Nephron progenitor cell (in vitro differentiated cells): ENCODE measurements at places on chromosomes 4 and X.

DNA sequence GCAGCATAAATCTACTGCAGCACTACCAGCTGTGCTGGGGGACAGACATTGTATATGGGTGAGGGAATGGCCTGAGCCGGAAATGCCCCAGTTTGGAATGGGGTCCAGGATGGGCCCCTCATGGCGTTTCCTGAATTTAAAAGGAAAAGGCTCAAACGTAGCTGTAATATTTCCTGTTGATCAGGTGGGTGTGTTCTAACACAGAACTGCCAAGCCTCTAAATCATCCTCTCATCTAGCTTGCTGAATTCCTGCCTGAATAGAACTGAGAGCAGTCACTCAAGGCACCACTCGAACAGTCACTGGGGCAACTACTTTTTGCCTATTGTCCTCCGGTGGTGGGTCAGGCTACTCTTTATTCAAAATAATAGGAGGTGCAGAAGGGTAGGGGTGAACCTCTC lies 28.7 kb downstream of the ADH6 start:
- DNase-seq, result no peak
- H3K36me3 ChIP-seq, result peaks cover 55% of the 10 kb centered on the region
- H3K4me1 ChIP-seq, result no peaks in the 10 kb centered on the region

DNA sequence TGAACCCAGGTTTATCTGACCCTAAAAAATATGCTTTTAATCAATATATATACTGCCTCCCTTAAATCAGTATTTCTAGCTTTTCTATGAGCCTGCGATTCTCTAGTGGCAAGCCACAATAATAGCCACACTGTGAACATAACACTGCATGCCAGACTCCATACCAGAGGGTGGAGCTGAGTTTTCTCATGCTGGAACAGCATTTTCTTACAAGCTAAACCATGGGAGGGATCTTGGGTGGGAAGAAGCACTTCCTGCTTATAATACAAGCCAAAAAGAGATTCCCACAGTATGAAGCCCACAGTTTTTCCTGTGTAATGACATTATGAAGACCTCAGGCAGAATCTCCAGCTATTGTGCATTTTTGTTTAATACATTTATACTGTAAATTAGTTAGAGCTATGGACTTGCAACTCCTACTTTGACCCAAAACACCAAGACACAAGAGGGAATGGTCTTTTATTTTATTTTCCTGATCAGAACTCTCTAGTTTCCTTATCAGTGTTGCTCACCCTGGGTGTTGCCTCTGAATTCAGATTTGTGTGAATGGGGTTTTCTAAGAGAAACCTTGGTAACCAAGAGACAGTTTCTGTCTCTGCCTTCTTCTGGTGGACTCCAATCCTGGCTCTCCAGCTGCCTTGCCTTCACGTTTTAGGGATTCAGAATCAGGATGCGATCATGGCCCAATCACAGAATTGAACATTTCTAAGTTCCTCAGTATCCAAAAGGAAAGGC lies 74.5 kb upstream of the EOLA2 start:
- no peak for DNase-seq
- no peak overlapping the region for H3K4me3 ChIP-seq
- H3K27me3 ChIP-seq, result peaks cover 2% of the 10 kb centered on the region
- no peaks in the 10 kb centered on the region for H3K4me1 ChIP-seq

DNA sequence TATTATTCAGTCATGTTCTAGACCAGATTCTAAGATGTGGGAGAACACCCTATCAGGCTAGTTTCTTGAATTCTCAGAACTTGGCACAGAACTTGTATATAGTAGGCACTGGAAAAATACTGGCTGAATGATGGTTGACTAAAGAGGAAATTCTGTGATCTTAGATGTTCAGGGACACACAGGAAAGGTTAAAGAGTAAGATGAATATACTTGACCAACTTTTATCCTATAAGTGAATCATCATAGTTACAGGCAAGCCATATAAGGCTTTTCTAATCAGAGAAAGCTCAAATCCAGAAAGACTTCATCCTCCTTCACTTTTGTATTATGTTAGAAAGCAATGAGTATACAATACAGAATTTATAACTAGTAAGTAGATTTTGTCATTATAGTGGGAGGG lies 53.8 kb downstream of the SEPTIN11 start:
- DNase-seq, result no peak
- H3K4me1 ChIP-seq, result peaks cover 87% of the 10 kb centered on the region
- no peak overlapping the region for H3K4me3 ChIP-seq
- no peak overlapping the region for H3K27ac ChIP-seq
- no peaks in the 10 kb centered on the region for H3K27me3 ChIP-seq
- peaks cover 85% of the 10 kb centered on the region for H3K36me3 ChIP-seq

GRCh38 chr4:129543299-129543698 lies 447.3 kb downstream of the C4orf33 start:
- no peak overlapping the region for H3K27ac ChIP-seq
- peaks cover under 1% of the 10 kb centered on the region for H3K27me3 ChIP-seq
- no peak overlapping the region for H3K4me3 ChIP-seq

- H3K4me3 ChIP-seq, result no peak overlapping the region
- H3K4me1 ChIP-seq, result no peaks in the 10 kb centered on the region
- H3K27ac ChIP-seq, result no peak overlapping the region
- H3K27me3 ChIP-seq, result peaks cover 3% of the 10 kb centered on the region
- no peaks in the 10 kb centered on the region for H3K36me3 ChIP-seq
Observed at GRCh38 chr4:117334451-117335188, 249.2 kb upstream of the TRAM1L1 start.

DNA sequence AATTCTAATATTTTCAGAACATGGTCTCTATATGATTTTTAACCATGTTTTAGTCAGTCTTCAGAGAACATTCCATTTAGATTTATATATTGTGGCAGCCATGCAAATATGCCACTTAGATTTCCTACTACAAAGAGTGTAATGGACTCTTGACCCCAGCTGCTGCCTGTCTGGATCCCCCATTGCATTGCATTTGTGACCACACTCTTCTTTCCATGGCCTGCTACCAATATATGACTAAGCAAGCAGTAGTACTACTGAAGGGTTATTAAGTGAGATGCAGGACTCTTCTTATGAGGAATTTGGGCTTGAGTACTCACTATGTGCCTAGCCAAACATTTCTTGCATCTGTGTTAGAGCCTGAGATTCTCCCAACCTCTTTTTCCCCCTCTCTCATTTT lies 306.8 kb downstream of the PDHA2 start:
- no peak overlapping the region for H3K27ac ChIP-seq
- H3K36me3 ChIP-seq, result no peaks in the 10 kb centered on the region
- no peak overlapping the region for H3K4me3 ChIP-seq
- peaks cover 4% of the 10 kb centered on the region for H3K27me3 ChIP-seq

DNA sequence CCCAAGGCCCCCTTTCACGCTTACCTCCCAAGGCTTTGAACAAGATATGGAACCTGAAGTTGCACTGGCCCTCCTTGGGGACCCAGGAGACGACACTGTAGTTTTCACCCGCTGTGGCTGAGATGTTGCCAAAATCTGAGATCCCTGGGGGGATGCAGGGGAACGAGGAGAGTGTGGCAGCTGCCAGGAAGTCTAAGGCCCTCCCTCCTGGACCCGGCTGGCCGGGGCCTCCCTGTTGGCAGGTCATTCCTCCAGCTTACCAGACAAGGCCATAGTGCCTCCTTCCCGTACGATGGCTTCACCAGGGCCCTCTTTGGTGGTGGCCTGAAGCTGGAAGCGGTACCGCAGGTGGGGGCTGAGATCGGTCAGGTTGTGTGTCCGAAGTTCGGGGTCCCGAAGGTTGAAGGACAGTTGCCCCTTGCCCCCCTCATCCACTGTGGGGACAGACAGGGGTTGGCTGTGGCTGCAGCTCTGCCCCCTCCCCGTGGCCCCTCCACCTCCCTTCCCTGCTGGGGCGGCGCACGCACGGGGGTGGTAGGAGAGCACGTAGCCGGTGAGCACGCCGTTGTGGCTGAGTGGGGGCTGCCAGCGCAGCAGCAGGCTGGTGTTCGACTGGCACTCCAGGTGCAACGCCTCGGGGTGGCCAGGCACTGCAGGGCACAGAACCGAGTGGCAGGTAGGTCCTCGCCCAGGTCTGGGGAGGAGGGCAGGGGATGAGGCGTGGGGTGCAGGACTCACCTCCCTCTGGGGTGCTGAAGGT lies 21.2 kb downstream of the L1CAM start:
- no peaks in the 10 kb centered on the region for H3K27me3 ChIP-seq
- H3K4me1 ChIP-seq, result peaks cover 4% of the 10 kb centered on the region
- H3K27ac ChIP-seq, result no peak overlapping the region
- peaks cover 7% of the 10 kb centered on the region for H3K36me3 ChIP-seq
- no peak for DNase-seq

DNA sequence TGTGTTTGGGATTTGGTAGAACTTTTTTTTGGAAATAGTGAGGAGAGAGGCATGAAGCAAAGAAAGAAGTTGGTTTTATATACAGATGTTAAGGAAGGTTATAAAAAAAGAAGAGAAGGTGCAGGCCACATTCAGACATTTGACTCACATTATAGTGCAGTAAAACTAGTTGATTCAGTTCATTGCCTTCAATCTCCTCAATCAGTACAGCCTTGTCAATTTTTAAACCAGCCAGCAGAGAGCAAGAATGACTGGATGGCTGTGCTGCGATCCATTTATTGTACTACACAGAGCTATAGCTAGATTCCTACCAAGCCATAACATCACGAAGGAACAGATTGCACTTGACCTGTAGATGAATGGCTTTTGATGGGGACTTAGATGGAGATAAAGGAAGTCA lies 79.7 kb upstream of the LSM6 start:
- DNase-seq, result no peak
- peaks cover 18% of the 10 kb centered on the region for H3K27me3 ChIP-seq
- H3K4me1 ChIP-seq, result no peaks in the 10 kb centered on the region
- no peaks in the 10 kb centered on the region for H3K36me3 ChIP-seq
- no peak overlapping the region for H3K4me3 ChIP-seq
- H3K27ac ChIP-seq, result no peak overlapping the region

DNA sequence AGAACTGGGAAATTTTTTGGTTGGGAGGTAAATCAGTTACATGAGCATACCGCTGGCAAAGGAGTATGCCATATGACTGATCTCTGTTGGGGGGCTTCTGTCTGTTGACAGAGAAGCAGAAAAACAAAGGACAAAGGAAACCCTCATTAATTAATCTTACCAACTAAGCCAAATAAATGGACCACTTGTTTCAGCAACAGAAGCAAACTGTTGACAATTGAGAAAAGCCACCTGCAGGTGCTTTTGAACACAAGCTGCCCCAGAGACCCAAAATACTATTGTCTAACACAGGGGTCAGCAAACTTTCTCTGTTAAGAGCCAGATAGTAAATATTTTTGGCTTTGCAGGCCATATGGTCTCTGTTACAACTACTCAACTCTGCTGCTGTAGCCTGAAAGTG lies 7.0 kb upstream of the FRYL start:
- H3K27ac ChIP-seq, result no peak overlapping the region
- DNase-seq, result no peak
- no peaks in the 10 kb centered on the region for H3K27me3 ChIP-seq
- no peak overlapping the region for H3K4me3 ChIP-seq

GRCh38 chrX:45591650-45592049 lies 391.0 kb upstream of the DIPK2B start:
- DNase-seq, result no peak
- peaks cover 7% of the 10 kb centered on the region for H3K36me3 ChIP-seq
- H3K27me3 ChIP-seq, result peaks cover 3% of the 10 kb centered on the region

GRCh38 chr4:151665022-151665784 lies 95.6 kb downstream of the GATB start:
- peaks cover 13% of the 10 kb centered on the region for H3K36me3 ChIP-seq
- H3K4me3 ChIP-seq, result no peak overlapping the region
- peaks cover 57% of the 10 kb centered on the region for H3K4me1 ChIP-seq
- no peak overlapping the region for H3K27ac ChIP-seq
- no peaks in the 10 kb centered on the region for H3K27me3 ChIP-seq

GRCh38 chrX:118115953-118116712 lies 477 bp downstream of the KLHL13 start:
- peak overlapping the region; percentile 58 for H3K27ac ChIP-seq
- DNase-seq, result peak; percentile 45
- peak overlapping the region; percentile 96 for H3K4me3 ChIP-seq
- H3K27me3 ChIP-seq, result no peaks in the 10 kb centered on the region

DNA sequence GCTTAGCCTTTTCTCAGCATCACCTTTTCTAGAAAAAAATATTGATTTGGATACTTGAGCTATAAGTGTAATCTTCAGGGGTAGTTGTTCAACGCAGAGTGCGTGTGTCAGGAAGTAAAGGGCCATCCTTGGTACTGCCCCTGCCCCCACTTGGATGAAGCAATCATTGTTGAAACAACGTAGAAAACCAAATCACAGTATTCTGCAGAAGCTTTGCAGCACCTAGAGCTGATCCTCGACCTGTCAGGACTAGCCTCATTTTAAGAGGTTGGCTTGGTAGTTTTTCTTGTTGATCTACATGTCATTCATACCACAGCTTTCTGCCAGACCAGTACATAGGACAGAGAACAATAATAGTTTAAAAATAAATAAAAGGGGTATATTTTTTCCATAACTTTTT lies 65.3 kb upstream of the MYOZ2 start:
- H3K27ac ChIP-seq, result no peak overlapping the region
- H3K36me3 ChIP-seq, result peaks cover 19% of the 10 kb centered on the region
